ENCODE measurements at places on chromosomes 1 and 21.

GRCh38 chr1:103256490-103256889, 148.2 kb upstream of the COL11A1 start:
- DNase-seq: no peak

DNA sequence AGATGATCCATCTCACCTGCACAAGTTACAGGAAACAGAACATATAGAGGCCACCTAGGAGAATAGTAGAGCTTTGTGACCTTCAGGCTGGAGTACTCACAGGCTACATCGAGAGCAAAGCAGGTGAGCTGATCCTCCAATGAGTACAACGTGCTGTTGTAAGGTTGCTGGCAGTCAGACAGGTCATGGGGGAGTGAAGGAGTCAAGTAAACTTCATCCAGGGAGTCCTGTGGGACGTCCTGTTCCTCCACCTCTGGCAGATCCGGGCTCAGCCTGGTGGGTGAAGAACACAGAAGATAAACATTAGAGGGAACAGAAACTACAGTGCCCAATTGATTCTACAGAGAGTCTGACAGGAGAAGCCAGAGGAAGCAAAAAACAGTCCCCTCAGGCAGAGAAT, 62.5 kb downstream of the PRKAB2 start:
- DNase-seq: no peak

DNA sequence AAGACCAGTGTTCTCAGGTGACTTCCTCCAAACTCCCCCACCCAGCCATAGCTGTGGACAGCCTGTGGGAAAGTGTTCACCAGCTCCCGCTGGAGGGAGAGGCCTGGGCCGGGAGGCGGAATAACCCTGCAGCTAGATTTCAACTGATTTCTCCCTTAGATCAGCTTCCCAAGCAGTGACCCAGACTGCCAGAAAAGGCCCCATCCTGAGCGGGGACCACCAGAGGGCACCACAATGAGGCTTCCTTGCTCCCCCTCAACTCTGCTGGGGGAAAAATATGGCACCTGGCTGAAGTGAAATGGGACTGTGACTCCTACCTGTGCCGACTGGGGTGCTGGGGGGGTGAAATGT, 50.8 kb downstream of the RHBG start:
- no peak for DNase-seq

- DNase-seq: no peak
Measured at GRCh38 chr21:25813917-25814316, 79.1 kb downstream of the GABPA start.

GRCh38 chr1:113201560-113201959, 128.6 kb downstream of the LRIG2 start:
- no peak for DNase-seq

- no peak for DNase-seq
Measured at GRCh38 chr1:59062743-59063142, 234.2 kb upstream of the FGGY start.

DNA sequence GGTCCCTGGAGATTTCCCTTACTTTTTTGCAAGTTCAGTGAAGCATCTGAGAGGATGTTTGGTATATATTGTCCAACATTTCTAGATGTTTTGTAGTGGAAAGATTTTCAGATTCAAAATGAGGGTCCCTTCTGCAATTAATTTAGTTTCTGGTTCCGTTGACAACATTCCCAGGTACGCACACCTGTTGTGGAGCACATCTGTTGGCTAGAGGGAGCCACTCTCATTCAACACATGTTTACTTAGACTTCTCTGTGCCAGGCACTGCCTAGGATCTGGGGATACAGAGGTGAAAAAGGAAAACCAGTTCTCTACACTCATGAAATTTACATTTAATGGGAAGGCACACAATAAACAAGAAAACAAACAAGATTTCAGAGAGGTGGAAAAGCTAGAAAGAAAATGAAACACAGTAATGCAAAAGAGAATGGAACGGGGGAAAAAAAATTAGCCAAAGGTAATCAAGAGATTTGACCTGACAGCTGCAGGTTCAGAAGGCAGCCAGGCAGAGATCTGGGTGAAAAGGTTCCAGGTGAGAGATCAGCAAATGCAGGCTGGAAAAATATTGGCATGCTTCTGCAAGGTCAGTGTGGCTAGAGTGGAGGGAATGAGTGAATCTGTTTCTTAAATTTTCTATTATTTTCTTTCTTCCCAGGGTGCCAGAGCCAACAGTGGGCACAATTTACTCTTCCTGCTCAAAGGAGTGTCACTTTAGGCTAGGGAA, 48.4 kb upstream of the KAZN start:
- no peak for DNase-seq

DNA sequence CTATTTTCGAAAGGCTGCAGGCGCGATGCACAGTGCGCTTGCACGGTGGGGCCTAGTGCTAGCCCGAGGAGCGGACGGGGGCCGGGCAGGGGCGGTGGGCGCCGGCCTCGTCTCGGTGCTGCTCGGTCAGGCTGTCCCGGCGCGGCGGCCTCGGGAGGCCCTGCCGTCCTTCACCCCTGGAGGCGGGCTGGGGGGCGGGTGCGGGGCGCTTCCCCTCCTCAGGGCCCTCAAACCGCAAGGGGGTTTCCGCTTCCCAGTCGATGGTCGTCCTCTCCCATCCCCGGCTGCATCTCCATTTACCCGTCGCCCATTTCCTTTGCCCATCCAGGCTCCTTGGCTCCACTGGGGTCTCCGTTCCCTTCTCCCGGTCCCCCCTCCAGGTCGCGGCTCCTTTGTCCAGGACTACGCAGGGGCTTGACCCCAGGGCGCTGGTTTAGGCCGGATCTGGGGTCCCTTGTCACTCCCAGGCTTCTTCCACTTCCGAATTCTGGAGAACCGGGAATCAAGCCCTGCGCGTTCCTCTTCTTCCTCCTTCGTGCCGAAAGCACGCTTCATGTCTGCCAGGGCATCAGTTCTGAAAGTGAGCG, 196.3 kb upstream of the LMO4 start:
- no peak for DNase-seq

DNA sequence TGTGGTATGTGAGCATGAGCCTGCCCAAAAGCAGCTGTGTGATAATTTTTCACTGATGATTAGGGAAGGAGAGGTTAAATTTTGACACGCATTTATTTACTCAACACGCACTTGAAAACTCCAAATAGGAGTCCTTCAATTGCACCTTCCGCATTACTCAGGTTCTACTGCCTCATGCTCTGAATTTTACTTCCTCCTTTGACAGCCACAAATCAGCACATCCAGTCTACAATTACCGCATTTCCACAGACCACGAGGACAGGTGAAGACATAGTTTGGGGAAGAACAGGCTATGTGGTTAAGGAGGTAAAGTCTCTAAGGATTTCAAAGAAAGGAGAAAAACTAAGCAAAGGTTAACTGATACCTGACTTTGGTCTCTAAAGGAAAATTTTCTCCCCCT, 2.6 kb downstream of the CAPN8 start:
- DNase-seq: no peak

DNA sequence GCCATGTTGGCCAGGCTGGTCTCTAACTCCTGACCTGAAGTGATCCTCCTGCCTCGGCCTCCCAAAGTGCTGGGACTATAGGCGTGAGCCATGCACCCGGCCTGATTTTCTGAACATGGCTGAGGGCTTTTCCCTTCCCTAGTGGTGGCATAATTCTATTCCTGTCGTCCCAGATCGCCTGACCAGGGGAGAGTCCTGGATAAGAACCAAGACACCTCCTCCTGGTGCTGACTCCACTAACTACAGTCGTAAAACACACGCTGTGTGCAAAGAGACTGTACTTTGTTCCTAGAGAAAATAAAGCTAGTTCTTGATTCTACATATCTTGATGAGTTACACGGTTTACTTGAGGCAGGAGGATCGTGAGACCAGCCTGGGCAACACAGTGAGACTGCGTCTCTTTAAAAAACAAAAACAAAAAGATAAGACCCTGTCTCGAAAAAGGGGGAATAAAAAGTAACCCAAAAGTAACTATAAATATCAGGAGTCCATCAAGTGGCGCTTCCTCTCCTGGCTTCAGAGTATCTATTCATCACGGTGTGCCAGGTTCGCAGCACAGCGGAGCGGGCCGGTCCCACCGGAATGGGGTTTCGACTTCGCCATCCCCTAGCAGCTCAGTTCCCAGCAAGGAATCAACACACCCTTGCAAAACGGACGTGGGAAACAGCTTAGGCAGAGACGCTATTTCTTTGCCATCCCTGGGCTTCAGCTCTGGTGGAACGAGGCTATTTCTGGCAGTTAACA, 973 bp downstream of the SDF4 start:
- peak; percentile 30 for DNase-seq

DNA sequence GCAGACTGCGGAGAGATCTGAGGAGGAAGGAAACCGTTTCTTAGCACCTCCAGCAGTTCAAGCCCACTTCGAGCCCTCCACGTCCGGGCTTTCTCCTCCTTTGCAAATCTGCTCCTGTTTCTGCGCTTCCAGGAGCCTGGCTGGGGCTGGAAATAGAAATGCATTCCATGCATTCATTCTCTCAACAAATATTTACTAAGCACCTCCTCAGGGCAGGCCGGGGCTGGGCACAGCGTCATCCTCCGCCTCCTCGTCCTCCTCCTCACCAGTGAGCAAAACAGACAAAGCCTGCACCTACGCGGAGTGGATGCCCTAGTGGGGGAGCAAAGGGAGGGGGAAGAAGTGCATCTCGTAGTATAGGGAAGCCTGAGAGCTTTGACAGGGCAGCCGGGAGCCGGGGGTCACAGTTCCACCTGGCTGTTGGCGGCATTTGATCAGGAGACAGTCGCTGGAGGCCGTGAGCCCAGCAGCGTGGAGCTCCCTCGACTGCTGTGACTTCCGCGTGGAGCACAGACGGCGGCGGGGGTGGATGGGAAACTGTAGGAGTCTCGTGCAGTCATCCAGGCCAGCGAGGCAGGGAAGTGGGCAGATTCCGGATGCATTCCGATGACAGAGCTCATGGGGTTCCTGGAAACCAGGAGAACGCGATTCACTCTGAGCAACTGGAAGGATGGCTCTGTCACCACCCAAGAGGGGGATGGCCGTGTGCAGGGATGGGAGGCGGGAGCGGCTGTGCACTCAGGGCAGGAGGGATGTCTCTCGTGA, 93.5 kb downstream of the SIK1 start:
- no peak for DNase-seq

DNA sequence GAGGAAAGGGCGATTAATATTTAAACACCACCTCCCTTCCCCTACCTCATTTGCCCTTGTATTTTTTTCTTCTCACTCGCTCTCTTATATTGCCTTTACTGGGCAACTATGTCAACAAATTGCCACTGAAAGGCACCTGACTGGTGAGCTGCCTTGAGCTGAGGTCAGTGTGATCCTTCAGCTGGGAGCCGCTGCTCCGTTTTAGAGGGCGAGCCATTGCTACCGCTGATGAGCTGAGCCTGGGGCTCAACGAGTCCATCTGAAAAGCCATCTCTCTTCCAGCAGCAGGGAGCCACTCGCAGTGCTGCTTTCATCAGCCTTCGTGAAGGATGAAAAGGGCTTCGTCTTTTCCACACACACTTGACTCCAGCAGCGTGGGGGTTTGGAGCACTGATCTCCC, 108.0 kb upstream of the KIF26B start:
- no peak for DNase-seq

DNA sequence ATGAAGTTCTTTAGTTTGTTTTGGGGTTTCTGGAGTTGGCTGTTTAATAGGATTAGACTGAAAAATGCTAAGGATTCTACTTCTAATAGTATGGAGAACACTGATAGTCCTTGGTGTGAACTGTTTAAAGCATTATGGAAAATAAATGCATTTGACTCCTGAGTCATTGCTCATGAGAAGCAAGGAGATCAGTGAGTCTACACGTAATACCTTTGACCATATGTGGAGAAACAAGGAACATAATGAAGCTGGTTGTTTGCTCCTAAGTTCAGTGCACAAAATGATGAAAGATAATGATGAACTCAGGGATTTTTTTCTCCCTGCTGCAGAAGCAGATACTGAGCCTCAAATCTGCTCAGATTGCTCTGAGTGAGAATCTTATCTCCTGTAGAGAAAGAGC, 158.9 kb upstream of the COL11A1 start:
- DNase-seq: no peak
